ENCODE measurements at places on chromosomes 1 and 21.

- no peak for DNase-seq
Observed at GRCh38 chr1:177248258-177248657, 77.5 kb downstream of the BRINP2 start.

- peak; percentile 49 for DNase-seq
Observed at GRCh38 chr1:205318231-205318991, 3.1 kb downstream of the NUAK2 start.

DNA sequence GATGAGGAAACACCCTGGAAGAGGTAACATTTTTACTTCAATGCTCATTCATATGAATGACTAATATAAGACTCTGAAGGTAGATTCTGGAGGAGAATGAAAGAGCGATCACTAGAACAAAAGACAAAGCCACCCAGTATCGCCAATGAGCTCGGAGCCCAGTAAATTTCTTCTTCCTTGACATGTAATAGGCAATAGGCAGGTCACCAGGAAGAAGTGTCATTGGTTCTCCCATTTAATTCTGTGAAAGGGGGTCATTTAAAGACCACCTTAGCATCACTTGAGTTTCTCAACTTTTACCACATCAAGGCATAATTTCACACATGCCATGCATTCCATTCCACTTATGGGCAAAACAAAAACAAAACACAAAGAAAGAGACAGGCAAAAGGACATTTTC is 7.9 kb downstream of the TNFSF18 start:
- DNase-seq: no peak

DNA sequence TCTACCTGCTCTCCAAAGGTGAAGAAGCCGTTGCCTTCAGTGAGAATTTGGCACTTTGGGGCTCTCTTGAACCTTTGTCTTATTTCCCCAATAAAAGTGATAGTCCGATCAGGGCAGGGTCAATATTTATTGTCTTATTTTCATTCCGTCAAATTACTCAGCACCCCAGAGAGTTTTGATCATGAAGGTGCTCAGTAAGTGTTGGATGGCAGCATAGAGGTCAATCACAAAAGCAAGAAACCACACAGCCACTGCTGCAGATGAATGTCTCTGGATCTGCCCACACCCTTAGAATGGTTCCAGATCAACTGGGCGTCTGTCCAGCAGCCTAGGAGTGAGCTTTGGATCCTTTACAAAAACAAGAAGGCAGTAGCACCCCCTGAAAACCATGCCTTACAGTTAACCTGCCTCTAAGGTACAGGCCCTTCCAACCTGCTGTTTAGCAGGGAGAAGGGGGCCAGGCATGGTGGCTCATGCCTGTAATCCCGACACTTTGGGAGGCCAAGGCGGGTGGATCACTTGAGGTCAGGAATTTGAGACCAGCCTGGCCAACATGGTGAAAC is 97.3 kb downstream of the PSMG1 start:
- no peak for DNase-seq

DNA sequence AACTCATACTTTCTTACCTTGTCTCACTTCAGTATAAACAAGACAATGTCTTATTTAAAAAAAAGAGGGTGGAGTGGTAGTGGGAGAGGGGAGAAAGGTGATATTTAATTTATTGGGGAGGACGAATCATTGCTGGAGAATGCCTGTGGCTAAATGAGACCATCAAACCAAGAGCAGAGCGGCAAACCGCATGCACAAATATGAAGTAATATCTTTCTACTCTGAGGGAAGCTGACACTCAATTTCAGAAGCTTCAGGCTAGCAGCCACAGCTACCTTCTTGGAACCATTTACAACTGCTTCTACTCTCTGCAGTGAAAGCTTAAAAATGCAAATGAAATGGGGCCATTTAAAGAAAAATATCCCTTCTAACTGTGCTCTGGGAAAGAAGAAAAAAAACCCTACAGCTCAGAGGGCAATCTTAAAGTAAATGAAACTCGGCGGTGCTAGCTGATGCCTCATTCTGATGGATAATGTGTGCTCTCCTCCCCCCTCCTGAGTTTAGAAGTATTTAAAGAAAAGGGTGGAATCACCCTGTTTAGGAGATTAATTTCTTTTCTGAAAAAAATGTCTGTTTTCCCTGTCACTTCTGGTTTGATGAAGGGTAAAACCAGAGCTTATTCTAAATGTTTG is 178.2 kb upstream of the CAMK1G start:
- DNase-seq: peak; percentile 24

DNA sequence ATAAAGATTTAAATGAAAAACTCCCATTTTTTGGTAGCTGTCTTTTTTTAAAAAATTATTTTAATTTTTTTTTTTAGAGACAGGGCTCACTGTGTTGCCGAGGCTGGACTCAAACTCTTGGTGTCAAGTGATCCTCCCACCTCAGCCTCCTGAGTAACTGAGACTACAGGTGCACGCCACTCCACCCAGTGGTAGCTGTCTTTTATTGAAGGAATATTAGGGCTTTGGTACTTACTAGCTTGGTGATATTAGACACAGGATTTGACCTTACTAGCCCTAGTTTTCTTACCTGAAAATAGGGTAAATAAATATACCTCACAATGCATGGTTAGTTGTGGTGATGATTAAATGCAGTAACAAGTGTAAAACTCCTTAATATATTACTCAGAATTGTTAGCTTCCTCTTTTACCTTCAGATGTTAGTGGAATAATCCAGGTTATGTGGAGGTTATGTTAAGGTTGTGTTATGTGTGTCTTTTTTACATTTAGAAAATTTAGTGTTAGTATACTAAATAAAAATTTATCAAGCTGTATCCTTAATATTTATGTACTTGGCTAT is 66.8 kb downstream of the PHACTR4 start:
- DNase-seq: no peak

- no peak for DNase-seq
Observed at GRCh38 chr1:224894915-224895314, 34.6 kb upstream of the DNAH14 start.

GRCh38 chr21:46605767-46606426 is 1.0 kb upstream of the S100B start:
- DNase-seq: peak; percentile 76

Measured in inflammatory macrophage treated with lipopolysaccharide for 4 hours (primary cell).